ENCODE measurements at places on chromosomes 6 and 20. TPM values are rescaled to one million over a fixed set of nuclear protein-coding genes. Genes with fewer than 3 reads are reported as not detected.

TOX2 gene
- not detected for total RNA-seq

LPA gene
- total RNA-seq = not detected

GRM4 gene
- not detected for total RNA-seq

PNPLA1 gene
- total RNA-seq = not detected

ELOVL4 gene
- 0.38 TPM for total RNA-seq

ADGB gene
- total RNA-seq = not detected

IBTK gene
- total RNA-seq = 29.1 TPM

SNAP91 gene
- not detected for total RNA-seq

E2F1 gene
- 1.5 TPM for total RNA-seq

CST7 gene
- total RNA-seq = 3.1 TPM

DOK5 gene
- total RNA-seq = 0.94 TPM

KCNB1 gene
- total RNA-seq = 21.7 TPM

PAQR8 gene
- 4.1 TPM for total RNA-seq

LTB gene
- total RNA-seq = not detected

OR2B2 gene
- not detected for total RNA-seq

PABPC1L gene
- total RNA-seq = 8.5 TPM

KCNQ5 gene
- not detected for total RNA-seq

PSORS1C1 gene
- 0.33 TPM for total RNA-seq

MARCKS gene
- total RNA-seq = 18.4 TPM

DUSP15 gene
- not detected for total RNA-seq

TNXB gene
- 134 TPM for total RNA-seq

SYCP2L gene
- total RNA-seq = 4.0 TPM

RAMACL gene
- 11.0 TPM for total RNA-seq

CPXM1 gene
- total RNA-seq = 24.9 TPM

NT5E gene
- 15.5 TPM for total RNA-seq

SMOC2 gene
- 52.4 TPM for total RNA-seq

CST9L gene
- total RNA-seq = not detected

PLG gene
- total RNA-seq = not detected

HAO1 gene
- total RNA-seq = not detected

OPN5 gene
- total RNA-seq = not detected

DPPA5 gene
- not detected for total RNA-seq

SNAP25 gene
- 1.3 TPM for total RNA-seq

GSTA3 gene
- total RNA-seq = not detected

MOG gene
- not detected for total RNA-seq

HCRTR2 gene
- 0.38 TPM for total RNA-seq

AKAP12 gene
- total RNA-seq = 468 TPM

PRPH2 gene
- 0.16 TPM for total RNA-seq

KHDC1L gene
- not detected for total RNA-seq

C20orf204 gene
- total RNA-seq = 0.17 TPM

KIF25 gene
- 0.94 TPM for total RNA-seq

MMP24 gene
- total RNA-seq = not detected

EYA2 gene
- total RNA-seq = 4.7 TPM

HSPA1L gene
- 1.1 TPM for total RNA-seq

COL12A1 gene
- total RNA-seq = 302 TPM

SYNDIG1 gene
- 1.5 TPM for total RNA-seq

NRSN1 gene
- total RNA-seq = not detected

PRDM13 gene
- total RNA-seq = not detected

HTR1B gene
- not detected for total RNA-seq

ZSCAN23 gene
- total RNA-seq = 0.65 TPM

SMIM8 gene
- total RNA-seq = 14.5 TPM

TSPYL4 gene
- 5.6 TPM for total RNA-seq

CRISP3 gene
- not detected for total RNA-seq

TNFRSF21 gene
- total RNA-seq = 25.5 TPM
